Amniotic stem cell (primary cell): ENCODE measurements at places on chromosomes 16 and 17.

DNA sequence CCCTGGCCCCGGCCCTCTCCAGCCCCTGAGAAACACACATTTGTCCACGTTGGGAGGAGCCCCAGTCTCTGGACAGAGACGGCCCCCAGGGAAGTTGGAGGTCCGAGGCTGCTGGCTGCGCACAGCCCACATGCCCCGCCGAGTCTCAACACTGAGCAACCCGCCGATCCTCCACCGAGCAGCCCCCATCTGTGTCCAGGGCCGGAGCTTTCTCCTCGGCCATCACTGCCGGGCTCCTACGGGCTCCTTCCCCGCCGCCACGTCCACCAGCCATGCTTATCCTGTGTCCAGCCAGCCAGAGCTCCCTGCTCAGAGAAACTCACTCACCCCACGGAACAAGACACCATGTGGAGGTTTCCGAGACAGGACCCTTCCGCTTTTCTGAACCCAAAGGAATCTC, 103.3 kb downstream of the ENGASE start:
- DNase-seq, result no peak

DNA sequence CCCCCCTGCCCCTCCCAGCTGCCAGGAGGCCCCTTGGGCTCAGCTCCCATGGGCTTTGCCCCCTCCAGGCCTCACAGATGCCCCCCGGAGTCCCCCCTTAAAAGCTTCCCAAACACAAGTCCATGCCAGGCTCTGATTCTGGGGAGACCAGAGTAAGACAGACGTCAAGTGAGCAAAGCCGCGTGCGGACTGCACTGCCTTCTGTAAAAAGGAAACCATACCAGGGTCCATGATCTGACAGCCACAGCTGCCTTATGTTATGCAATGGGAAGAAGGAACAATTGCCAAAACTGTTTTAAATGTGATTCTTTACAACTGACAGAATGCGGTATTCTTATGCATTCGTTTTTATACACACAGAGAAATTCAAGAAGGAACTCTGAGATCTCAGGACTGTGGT, 17.9 kb upstream of the HEXD start:
- no peak for DNase-seq

- DNase-seq, result no peak
These were observed 7.9 kb downstream of the TAF15 start for GRCh38 chr17:35817196-35817595.

- no peak for DNase-seq
These were observed 102.1 kb downstream of the SNX29 start for GRCh38 chr16:12078405-12079280.

DNA sequence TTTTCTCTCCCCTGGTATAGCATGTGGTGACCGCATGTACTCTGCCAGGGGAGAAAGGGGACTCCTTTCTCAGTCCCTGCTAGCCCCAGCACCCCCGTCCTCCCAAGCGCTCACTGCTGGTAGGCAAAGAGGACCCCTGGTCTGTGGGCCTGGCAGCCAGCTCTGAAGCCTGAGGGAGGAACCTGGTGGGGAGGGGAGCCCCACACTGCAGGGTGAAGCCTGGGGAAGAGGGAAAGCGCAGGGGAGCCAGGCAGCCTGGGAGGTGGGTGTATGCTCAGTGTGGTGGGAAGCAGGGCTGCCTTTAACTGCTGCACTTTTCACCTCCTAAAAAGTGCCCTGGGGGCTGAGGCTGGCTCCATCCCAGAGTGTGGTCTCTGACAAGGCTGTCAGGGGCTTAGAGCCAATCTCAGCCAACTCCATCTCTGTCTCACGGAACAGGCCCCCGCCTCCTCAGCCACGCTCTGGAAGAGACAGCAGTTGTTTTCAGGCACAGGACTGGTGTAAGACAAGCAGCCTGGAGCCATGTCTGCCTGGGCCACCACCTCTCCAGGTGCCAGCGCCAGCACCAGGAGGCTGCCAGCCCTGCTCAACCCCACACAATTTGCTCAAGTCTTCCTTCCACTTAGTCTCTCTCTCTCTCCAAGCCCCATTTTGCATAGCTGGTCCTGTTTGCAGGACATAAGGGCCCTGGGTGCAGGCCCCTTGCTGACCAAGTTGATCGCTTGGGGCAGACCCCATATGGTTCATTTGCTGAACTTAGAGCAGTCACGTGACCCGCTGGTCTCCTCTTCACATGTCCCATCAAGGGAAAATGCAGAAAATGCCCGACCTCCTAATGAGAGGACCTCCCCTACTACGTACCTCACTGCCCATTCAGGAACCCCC, 14.7 kb upstream of the TBX2 start:
- DNase-seq, result no peak

GRCh38 chr16:15415511-15415985, 18.8 kb upstream of the BMERB1 start:
- no peak for DNase-seq

DNA sequence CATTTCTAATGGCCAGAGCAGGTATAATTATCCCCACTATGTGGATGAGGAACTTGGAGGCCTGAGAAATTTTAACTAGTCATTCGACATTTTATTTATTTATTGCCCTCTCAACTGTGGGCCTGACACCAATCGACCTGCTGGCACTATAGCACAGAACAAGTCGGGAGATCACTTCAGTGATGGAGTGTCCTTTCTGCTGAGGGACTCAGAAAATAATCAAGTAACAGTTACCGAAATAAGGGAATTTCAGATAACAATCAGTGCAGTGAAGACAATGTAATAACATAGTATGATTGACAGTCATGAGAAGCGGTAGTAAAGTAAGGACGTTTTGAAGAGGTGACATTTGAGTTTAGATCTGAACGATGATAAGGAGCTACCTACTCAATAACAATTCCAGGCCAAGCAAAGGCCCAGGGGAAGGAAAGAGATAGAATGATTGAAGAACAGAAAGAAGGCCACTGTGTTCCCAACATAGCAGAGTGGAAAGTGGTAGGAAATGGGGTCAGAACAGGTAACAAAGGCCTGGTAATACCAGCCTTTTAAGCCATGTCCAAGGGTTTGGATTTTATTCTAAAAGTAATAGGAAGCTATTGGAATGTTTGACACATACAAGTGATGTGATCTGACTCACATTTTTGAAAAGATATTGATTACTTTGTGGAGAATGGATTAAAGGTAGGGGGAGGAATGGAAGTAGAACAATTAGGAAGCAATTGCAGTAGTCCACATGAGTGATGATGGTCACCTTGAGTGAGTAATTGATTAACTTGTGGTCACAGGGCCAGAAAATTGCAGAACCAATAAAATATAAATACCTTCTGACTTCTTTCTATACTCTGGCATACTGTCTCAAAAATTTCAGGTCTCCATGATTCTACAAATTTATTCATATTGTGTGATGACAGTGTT, 1.4 kb downstream of the STXBP4 start:
- no peak for DNase-seq

DNA sequence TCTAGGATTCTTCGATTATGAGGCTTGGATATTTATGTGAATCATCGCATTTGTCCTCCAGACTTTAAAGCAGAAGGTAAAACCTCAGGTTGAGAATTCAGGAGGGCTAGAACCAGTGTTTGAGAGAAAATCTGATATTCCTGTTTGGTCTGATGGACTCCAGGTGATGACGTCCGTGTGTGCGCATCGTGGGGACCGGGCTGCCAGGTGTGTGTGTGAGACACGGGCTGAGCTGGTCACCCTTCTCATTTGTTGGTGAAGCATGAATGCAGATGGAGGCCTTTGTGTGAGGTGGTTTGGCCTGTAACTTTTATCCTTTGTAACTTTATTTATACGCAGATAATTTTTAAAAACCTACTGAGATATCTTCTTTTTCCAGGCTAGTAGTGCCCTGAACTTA, 42.8 kb downstream of the ZNF750 start:
- DNase-seq, result no peak
